ENCODE measurements at places on chromosomes 6 and 20.

- DNase-seq, result no peak
Measured at GRCh38 chr6:99882128-99882702, 111.8 kb downstream of the MCHR2 start.

- DNase-seq, result no peak
Measured at GRCh38 chr20:19448632-19449031, 236.2 kb downstream of the SLC24A3 start.

DNA sequence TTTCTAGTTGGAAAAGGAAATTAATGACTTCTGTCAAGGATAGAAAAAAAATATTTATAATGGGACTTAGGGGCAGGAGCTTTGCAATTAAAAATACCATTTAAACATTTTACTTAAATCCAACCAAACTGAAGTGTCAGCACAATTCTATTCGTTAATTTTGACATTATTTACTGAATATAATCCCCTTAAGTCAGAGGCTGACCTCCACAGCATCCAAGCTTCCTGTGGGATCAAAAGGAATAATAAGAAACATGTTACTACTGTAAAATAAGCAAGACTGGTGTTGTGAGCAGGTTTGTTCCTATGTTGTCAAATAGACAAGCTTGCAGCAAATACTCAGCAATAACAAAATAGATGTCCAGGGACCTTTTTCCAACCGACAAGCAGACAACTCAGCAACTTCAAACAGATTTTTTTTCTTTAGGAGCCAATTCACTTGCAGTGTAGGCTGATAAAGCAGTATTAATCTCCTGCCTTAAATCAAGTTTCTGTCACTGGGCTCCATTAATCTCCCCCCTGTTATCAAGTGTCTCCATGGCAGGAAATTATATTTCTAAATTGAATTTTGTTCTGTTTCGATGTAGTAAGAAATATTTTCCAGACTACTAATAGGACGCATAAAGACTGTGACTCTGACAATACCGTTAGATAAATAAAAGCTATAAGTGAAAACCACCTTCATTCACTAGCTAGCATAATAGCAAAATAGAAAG is 157.4 kb downstream of the HACE1 start:
- DNase-seq, result no peak

DNA sequence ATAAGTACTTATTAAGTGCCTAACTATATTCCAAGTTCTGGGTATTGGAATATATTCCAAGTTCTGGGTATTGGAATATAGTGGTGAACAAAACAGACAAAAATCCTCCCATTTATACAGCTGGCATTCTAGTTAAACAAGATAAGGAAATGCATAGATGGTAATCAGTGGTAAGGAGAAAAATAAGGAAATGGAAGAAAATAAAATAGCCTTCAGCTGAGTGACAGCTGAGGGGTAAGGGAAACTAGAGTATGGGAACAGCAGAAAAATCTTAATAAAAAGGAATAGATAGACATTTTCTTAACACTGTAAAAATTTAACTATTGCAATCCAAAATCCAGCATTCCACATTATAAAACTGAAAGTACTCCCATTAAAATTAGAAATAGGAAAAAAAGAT is 17.2 kb upstream of the WFDC10A start:
- DNase-seq, result no peak

GRCh38 chr20:32479012-32479411 is 106.1 kb downstream of the NOL4L start:
- no peak for DNase-seq

- no peak for DNase-seq
Measured at GRCh38 chr6:11245381-11246256, 13.2 kb upstream of the NEDD9 start.

- DNase-seq, result no peak
Measured at GRCh38 chr20:33549229-33549999, 59.5 kb downstream of the CBFA2T2 start.

DNA sequence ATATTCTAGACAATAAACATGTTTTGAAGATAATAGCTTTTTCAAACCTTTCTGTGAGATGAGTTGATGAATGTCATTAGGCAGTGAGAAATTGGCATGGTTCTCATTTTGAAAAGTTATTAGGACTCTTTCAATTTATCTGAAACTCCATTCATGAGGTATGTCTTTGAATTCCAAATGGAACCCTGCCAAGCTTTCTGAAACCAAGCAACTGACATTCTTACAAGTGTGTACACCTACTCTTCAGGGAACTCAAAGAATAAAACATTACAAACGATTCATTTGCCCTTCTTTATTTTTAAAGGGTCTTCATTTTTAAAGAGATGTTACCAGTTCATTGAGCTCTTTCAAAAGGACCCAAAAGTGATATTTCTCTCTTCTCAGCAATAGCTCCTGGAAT is 2.1 kb upstream of the TRDN start:
- DNase-seq, result no peak

DNA sequence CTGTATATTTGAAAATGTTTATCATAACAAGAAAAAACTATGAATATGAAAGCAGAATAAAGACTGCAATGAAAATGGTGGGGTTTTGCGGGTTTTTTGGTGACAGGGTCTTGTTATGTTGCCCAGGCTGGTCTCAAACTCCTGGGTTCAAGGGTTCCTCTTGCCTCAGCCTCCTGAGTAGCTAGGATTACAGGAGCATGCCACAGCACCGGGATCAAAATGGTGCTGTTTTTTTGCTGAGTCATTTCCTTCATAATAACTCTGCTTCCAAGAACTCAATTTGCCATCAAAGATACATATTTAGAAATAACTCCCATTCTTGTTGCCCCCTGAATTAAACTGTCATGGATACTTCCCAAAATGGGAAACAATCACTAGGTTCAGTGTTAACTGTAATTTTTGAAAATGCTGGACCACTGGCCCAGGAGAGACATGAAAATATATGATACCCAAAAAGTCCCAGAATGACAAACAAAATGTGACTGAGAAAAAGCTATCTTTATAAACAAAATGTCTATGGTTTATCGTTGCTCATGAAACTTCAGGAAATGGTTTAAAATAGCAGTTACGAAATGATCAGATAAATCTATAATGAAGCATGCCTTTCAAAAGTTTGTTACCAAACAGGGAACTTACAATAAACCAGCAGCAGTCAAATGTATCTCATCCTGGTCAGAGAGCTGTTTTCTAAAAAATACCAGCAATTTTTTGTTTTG is 32.2 kb downstream of the ILRUN start:
- DNase-seq, result peak; percentile 28

GRCh38 chr20:58893355-58894120 is 41.0 kb downstream of the GNAS start:
- DNase-seq, result peak; percentile 39

GRCh38 chr6:156423075-156423474 is 354.1 kb upstream of the ARID1B start:
- DNase-seq, result no peak

- DNase-seq, result no peak
Measured at GRCh38 chr6:105588123-105588710, 185.3 kb upstream of the PREP start.

GRCh38 chr6:80077067-80077466 is 29.4 kb upstream of the BCKDHB start:
- no peak for DNase-seq

DNA sequence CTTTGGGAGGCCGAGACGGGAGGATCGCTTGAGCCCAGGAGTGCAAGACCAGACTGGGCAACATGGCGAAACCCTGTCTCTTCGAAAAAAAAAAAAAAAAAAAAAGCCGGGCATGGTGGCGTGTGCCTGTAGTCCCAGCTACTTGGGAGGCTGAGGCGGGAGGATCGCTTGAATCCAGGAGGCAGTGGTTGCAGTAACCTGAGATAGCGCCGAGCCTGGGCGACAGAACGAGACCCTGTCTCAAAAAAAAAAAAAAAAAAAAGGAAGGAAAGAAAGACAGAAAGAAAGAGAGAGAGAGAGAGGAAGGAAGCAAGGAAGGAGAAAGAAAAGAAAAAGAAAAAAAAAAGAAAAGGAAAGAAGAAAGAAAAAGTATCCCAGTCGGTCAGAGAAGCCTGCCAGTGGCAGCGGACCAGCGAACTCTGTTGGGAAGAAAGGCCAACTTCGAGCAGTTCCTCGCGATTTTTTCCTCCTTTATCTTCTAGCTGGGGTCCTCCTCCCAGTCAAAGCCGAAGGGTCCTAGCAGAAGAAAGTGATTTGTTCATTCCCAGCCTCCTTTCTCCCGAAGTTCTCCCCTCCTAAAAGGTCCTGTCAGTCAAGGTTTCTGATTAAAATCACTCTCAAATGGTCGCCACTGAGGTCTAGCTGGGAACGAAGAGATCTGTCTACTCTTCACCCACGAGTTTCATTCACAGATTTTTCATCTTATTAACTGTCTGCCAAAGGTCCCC is 2.4 kb upstream of the SYCP2L start:
- no peak for DNase-seq

DNA sequence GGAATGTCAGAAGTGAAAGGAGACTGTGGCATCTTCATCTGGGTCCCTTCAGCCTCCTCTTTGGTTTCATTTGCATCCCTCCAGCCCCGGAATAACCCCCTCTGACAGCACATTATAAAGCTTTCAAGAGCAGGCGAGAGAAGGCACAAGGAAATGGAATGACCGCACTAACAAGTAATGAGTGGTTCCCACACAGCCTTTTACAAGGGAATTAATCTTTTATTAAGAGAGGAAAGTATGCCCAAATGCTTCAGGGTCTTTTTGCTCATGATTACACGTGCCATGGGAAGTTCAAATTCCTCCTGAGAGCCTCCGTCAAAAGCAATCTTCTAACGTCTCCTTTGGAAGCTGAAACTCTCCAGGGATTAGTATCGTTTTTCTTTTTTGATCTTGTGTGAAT is 347.0 kb downstream of the BTBD3 start:
- DNase-seq, result no peak

DNA sequence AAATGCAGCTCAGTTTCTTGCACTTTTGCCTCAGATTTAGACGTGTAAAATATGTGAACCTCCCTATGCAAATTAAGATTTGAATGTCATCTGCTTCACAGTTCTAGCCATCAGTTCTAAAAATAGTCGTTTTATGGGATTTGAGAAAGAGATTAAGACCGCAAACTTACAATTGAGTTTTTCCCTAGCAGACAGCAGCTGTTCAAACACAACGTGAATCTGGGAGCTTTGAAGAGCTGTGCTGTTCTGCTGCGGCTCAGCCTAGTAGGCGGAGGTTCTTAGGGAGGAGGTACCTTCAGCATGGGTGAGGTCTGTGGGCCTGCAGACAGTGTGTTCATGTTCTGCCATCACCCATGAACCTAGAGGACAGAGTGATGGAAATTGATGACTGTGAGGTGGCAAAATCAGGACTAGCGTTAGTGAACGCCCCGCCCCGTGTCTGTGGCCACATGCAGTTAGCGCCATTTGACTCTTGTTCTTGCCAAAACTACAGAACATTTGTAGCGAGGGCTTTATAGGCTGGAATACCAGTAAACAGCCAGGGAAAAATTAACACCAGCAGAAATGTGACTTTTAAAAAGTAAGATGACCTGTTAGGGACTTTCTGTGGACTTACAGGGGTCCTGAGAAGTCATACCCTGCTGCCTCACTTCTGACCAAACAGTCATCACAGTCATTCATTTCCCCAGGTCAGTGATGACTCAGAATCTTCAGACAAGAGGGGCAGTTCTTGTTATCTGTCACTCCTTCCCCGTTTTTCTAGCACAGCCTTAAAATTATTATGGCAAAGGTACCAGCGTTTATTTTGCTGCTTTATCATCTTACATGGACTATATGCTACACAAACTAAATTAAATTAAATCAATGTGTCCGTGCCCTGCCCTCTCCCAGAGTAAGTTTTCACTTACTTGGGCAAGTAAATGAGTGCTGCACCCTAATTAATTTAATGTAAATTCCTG is 84.3 kb upstream of the TMEM181 start:
- no peak for DNase-seq

DNA sequence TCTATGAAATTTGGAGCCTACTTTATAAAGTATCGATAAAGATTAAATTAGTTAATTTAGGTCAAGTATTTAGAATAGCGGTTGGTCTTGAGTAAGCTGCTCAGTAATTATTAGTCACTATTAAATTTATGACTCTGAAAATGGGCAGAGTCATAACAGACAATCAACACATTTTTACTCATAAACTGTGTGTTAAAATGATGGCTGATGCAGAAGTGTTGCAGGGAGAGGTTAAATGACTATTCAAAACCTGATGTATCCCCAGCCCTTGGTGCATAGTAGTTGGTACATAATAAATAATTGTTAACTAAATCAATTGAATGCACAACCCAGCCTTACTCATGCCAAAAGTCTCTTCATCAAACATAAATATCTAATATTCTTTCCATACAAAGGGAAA is 30.6 kb downstream of the HIVEP2 start:
- no peak for DNase-seq

- DNase-seq, result no peak
Measured at GRCh38 chr6:68473433-68474210, 161.5 kb upstream of the ADGRB3 start.

- DNase-seq, result peak; percentile 51
Measured at GRCh38 chr6:7723041-7723447, 2.9 kb upstream of the BMP6 start.

GRCh38 chr20:51608061-51608460 is 65.5 kb upstream of the NFATC2 start:
- DNase-seq, result no peak

GRCh38 chr6:56594699-56595098 is 48.0 kb downstream of the DST start:
- peak; percentile 8 for DNase-seq

GRCh38 chr6:99091985-99092384 is 144.2 kb upstream of the FBXL4 start:
- DNase-seq, result no peak

DNA sequence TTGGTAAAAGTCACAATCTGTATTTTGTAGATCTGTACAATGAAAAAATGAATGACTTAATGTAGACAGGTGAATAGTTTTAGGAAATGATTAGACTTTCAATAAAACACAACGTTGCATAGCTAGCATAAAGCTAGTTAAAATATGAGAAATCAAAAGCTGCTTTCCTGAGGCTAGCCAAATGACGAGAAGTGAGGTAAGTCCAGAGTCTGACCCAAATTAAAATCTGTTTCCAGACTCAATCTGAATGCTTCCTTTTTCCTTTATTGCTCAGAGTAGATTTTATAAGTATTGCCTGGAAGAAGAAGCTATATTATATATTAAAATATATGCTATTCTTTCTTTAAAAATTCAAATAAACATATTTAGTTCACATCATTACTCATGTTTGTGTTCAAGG is 615.4 kb downstream of the CD109 start:
- DNase-seq, result no peak

DNA sequence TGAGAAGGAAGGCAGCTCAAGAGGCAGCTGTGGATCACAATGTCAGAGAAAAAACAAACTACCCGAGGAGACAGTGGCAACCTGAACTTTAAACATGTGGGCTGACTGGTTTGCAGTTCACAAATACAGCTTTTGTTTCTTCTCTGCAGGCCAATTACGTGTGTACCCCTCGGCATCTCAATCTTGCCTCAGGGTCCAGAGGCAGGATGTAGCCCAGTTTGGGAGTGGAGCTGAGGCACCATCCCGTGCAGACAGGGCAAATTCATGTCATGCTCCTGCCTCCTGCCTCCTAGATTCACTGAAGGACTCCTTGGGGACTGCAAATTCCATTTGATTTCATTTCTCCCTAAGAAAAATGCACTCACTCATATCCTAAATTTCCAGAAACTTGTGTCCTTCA is 94.2 kb upstream of the KCNK16 start:
- no peak for DNase-seq
